Naive thymus-derived CD8-positive, alpha-beta T cell (primary cell): ENCODE measurements at places on chromosomes 6 and 20. TPM values are rescaled to one million over a fixed set of nuclear protein-coding genes. Genes with fewer than 3 reads are reported as not detected.

ANKEF1 gene
- 7.1 TPM for total RNA-seq

GSTA5 gene
- total RNA-seq, result not detected

RAB44 gene
- total RNA-seq, result not detected

ELOVL2 gene
- not detected for total RNA-seq

NT5E gene
- 57.3 TPM for total RNA-seq

HDGFL1 gene
- total RNA-seq, result not detected

C6orf89 gene
- total RNA-seq, result 44.9 TPM

- no peaks in the 10 kb centered on the region for H3K4me1 ChIP-seq
- DNase-seq, result no peak
- no peak overlapping the region for H3K27ac ChIP-seq
- no peak overlapping the region for H3K4me3 ChIP-seq
- peaks cover 37% of the 10 kb centered on the region for H3K36me3 ChIP-seq
Measured at GRCh38 chr20:53354314-53354713, 239.3 kb downstream of the ZNF217 start.

DNA sequence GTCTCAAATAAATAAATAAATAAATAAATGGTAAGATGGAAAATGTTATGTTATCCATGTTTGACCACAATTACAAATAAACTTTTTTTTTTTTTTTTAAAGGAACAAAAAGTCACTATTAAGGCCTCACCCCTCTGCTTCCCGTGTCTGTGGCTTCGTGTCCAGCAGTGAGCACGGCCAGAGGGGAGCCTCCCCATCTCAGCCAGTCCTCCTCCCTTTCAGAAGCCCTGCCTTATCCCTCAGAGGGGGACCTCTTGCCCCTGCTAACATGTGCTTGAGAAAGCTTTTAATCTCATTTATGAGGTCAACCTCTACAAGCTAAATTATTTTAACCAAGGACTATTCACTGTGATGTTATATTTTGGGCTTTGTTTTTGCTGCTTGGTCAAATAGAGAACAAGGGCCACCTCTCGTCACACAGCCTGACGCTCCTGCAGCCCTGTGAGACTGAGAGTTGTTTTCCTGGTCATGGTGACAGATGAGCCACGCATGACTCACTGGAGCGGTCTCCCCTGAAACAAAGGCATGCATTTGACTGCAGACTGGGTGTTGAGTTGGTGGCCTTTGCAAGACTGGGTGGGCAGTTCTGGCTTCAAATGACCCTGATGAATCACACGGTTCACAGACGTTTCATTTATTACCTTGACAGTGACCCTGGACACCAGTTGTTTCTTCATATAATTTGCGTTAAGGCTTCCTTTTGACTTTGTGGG, 131.8 kb downstream of the TIAM2 start:
- H3K4me3 ChIP-seq, result no peak overlapping the region
- DNase-seq, result no peak
- peaks cover 2% of the 10 kb centered on the region for H3K4me1 ChIP-seq

- H3K27ac ChIP-seq, result no peak overlapping the region
- peaks cover 2% of the 10 kb centered on the region for H3K36me3 ChIP-seq
- peaks cover 4% of the 10 kb centered on the region for H3K4me1 ChIP-seq
- no peak overlapping the region for H3K4me3 ChIP-seq
- no peak for DNase-seq
Measured at GRCh38 chr6:109340811-109341210, 41.5 kb downstream of the CD164 start.

DNA sequence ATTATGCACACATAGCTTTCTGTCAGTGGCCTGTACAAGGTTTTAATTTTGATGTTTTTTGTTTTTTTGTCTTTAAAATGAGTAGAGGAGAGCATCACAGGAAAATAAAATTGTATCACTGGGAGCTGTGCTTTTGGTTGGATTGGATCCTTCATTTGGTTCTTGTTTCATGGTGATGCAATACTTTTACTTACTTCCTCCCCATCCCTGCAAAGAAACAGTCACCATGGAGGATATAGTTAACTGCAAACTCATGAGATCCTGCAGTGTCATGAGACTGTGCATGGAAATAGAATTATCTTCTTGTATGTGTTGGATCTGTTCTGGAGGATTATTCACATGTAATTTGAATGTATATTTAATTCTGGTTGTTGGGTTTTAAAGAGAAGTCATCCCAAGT, 122.3 kb downstream of the JARID2 start:
- no peak overlapping the region for H3K27ac ChIP-seq
- peaks cover 46% of the 10 kb centered on the region for H3K4me1 ChIP-seq
- no peak overlapping the region for H3K4me3 ChIP-seq
- H3K27me3 ChIP-seq, result no peaks in the 10 kb centered on the region
- no peak for DNase-seq

GRCh38 chr6:52635049-52635577, 35.8 kb upstream of the TMEM14A start:
- H3K36me3 ChIP-seq, result no peaks in the 10 kb centered on the region
- no peak overlapping the region for H3K4me3 ChIP-seq
- peaks cover 2% of the 10 kb centered on the region for H3K27me3 ChIP-seq
- no peak overlapping the region for H3K27ac ChIP-seq
- peaks cover 4% of the 10 kb centered on the region for H3K4me1 ChIP-seq

DNA sequence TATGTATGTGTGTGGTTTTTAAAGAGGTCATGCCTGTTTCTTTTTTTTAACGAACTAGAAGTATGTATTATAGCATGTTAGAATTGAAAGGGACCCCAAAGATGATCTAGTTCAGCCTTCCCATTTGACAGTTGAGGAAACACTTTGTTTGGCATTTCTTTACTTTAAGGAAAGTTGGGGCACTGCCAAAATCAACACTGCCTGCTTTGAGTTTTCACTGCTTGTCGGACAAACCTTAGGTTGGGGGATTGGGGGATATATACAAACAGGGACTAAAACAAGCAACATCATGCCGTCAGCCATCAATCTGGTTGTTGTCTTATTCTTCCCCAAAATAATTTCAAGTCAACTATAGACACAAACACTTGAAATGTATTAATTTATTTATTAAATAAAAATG, 14.1 kb upstream of the CALHM6 start:
- no peak overlapping the region for H3K4me3 ChIP-seq
- H3K27me3 ChIP-seq, result peaks cover 9% of the 10 kb centered on the region
- H3K36me3 ChIP-seq, result no peaks in the 10 kb centered on the region
- peaks cover 43% of the 10 kb centered on the region for H3K4me1 ChIP-seq
- no peak for DNase-seq

DNA sequence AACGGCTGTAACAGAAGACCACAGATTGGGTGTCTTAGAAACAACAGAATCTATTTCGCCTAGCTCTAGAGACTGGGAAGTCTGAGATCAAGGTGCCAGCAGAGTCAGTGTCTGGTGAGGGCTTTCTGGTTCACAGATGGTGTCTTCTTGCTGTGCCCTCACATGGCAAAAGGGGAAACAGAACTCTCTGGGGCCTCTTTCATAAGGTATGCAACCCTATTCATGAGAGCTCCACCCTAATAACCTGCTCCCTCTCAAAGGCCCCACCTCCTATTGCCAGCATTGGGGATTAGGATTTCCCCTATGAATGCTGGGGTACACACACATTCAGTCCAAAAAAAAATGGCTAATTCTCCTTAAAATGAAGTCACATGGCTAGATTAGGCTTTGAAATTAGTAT, 10.0 kb downstream of the TXNDC5 start:
- DNase-seq, result no peak
- no peak overlapping the region for H3K27ac ChIP-seq
- no peaks in the 10 kb centered on the region for H3K36me3 ChIP-seq
- H3K4me1 ChIP-seq, result no peaks in the 10 kb centered on the region
- H3K4me3 ChIP-seq, result no peak overlapping the region

- H3K4me3 ChIP-seq, result no peak overlapping the region
- no peaks in the 10 kb centered on the region for H3K27me3 ChIP-seq
- no peak overlapping the region for H3K27ac ChIP-seq
Measured at GRCh38 chr20:35200267-35200666, 26.2 kb upstream of the MMP24 start.
